IMR-90 (cell line): ENCODE measurements at places on chromosomes 2 and 18. TPM values are rescaled to one million over a fixed set of nuclear protein-coding genes. Genes with fewer than 3 reads are reported as not detected.

Gene PFN4
- 0.28 and 0.36 TPM in 2 replicates for total RNA-seq

Gene ALLC
- not detected in 2 replicates for total RNA-seq

Gene TRABD2A
- total RNA-seq = 19.7 and 20.3 TPM in 2 replicates

Gene IER3IP1
- 7.0 and 19.7 TPM in 2 replicates for total RNA-seq

Gene LHCGR
- under 0.01 and 0.18 TPM in 2 replicates for total RNA-seq

Gene SLC19A3
- under 0.01 TPM in 1 of 2 replicates, not detected in the other for total RNA-seq

Gene MAIP1
- 16.8 and 18.3 TPM in 2 replicates for total RNA-seq

Gene L3MBTL4
- under 0.01 TPM in 1 of 2 replicates, not detected in the other for total RNA-seq

Gene MBOAT2
- 91.7 and 102 TPM in 2 replicates for total RNA-seq

Gene CNOT9
- 70.5 and 71.0 TPM in 2 replicates for total RNA-seq

Gene TNFAIP6
- 2.2 and 2.9 TPM in 2 replicates for total RNA-seq

Gene CD207
- total RNA-seq = not detected in 2 replicates

Gene LOXHD1
- not detected in 2 replicates for total RNA-seq

Gene NCKAP5
- 3.9 and 5.3 TPM in 2 replicates for total RNA-seq

Gene ABCG5
- total RNA-seq = not detected in 2 replicates

Gene GKN1
- not detected in 2 replicates for total RNA-seq

Gene RNF125
- total RNA-seq = under 0.01 TPM in 2 replicates

Gene IL36G
- total RNA-seq = not detected in 2 replicates

Gene APLF
- 2.3 and 3.3 TPM in 2 replicates for total RNA-seq

Gene TMEM247
- total RNA-seq = not detected in 2 replicates

Gene IL1R2
- not detected in 2 replicates for total RNA-seq

Gene COL6A3
- total RNA-seq = 1,501 and 1,855 TPM in 2 replicates

Gene RPIA
- total RNA-seq = 4.1 and 4.7 TPM in 2 replicates

Gene ANKRD30BL
- total RNA-seq = not detected in 2 replicates

Gene QPCT
- total RNA-seq = 2.2 TPM in 2 replicates

Gene KCNJ3
- not detected in 2 replicates for total RNA-seq

Gene FAM237A
- total RNA-seq = not detected in 2 replicates

Gene ZAP70
- under 0.01 TPM in 1 of 2 replicates, not detected in the other for total RNA-seq

Gene SLC5A7
- not detected in 2 replicates for total RNA-seq

Gene CYP27C1
- total RNA-seq = not detected in 2 replicates

Gene MROH2A
- not detected in 2 replicates for total RNA-seq

Gene CPO
- not detected in 2 replicates for total RNA-seq

Gene LYG1
- total RNA-seq = not detected in 2 replicates

Gene FHOD3
- 16.0 and 16.7 TPM in 2 replicates for total RNA-seq

Gene PRPF40A
- total RNA-seq = 150 and 168 TPM in 2 replicates

Gene DNAJC5G
- total RNA-seq = not detected in 2 replicates

Gene FZD7
- total RNA-seq = 62.4 and 81.1 TPM in 2 replicates

Gene RRM2
- total RNA-seq = 53.6 and 75.5 TPM in 2 replicates

Gene TEKT4
- not detected in 2 replicates for total RNA-seq
